C1 segment of cervical spinal cord (tissue), 14 donors: ENCODE measurements at places on chromosomes 4 and X.

DNA sequence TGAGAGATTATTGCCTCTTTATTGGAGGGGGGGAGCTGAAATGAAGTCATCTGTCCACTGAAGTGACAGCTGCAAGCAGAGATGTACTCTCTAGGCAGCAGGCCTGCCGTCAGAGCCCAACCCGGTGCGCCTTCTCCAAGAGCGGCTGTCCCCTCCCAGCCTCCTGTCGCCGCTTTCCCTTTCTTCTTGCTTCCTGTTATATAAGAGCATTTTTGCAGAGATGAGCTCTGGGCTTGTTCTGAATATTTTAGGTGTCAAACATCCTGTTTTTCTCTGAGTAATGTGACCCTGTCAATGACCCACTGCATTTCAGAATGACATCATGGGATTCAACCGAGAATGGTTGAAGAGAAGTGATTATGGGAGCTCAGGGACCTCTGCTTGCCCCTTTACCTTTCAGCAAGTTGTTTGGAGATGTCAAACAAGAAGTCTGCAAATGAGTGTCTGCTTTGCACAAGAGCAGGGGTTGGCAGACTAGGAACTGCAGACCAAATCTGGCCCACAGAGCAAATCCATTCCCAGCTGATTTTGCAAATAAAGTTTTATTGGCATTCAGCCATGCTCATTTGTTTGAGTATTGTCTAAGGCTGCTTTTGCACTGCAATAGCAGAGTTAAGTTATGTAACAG lies 79.9 kb downstream of the SLC9A6 start:
- DNase-seq = no peak

GRCh38 chr4:6225469-6225868 lies 25.1 kb upstream of the JAKMIP1 start:
- no peak for DNase-seq

DNA sequence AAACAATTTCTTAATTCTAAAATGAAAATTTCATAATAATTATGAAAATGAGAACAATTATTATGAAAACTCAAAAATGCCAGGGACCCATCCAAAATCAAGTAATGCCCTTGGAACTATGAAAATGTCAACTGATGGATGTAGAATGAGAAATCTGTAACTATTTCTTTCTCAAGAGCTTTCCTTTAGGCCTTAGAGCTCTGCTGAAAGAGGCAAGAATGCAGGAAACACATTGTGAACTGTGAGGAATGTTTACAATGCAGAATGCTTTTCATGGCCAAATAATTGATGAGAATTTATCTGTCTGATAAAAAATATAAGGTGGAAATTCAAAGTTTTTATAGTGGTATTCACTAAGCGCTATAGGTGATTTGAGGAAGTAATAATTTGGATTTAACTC lies 207.1 kb upstream of the PCDH18 start:
- DNase-seq = no peak

- no peak for DNase-seq
These were observed 41.5 kb downstream of the EFNB1 start for GRCh38 chrX:68870357-68870756.

- no peak for DNase-seq
These were observed 20.8 kb downstream of the ARHGEF6 start for GRCh38 chrX:136759968-136760367.

DNA sequence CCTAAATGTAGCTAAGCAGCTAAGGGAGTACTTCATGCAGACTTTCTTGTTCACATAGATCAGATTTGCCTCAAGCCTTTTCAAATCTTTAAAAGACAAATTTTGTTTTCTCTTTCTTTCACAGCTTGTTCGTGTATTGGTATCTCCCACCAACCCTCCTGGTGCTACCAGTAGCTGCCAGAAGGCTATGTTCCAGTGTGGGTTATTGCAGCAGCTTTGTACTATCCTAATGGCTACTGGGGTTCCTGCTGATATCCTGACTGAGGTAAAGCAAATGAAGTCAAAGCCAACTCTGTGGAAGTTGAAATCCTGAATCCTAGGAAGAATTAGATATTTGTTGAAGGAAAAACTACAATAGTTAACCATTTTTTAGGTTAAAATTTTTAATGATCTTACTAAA lies 62.6 kb downstream of the USO1 start:
- no peak for DNase-seq

DNA sequence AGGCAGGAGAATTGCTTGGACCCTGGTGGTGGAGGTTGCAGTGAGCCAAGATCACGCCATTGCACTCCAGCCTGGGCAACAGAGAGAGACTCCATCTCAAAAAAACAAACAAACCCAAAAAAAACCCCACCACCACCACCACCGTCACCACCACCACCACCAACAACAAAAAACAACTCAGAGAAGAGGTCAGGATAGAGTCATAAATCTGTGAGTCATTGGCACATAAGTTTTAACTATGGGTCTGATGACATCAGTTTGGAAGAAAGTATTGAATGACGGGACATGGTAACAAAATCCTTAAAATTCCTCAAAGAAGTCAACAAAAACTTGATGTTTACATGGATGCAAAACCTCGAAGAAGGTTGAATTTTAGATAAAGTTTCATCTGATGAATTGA lies 288.0 kb upstream of the SFRP2 start:
- no peak for DNase-seq

- no peak for DNase-seq
These were observed 118.8 kb downstream of the UCHL1 start for GRCh38 chr4:41375561-41375960.

DNA sequence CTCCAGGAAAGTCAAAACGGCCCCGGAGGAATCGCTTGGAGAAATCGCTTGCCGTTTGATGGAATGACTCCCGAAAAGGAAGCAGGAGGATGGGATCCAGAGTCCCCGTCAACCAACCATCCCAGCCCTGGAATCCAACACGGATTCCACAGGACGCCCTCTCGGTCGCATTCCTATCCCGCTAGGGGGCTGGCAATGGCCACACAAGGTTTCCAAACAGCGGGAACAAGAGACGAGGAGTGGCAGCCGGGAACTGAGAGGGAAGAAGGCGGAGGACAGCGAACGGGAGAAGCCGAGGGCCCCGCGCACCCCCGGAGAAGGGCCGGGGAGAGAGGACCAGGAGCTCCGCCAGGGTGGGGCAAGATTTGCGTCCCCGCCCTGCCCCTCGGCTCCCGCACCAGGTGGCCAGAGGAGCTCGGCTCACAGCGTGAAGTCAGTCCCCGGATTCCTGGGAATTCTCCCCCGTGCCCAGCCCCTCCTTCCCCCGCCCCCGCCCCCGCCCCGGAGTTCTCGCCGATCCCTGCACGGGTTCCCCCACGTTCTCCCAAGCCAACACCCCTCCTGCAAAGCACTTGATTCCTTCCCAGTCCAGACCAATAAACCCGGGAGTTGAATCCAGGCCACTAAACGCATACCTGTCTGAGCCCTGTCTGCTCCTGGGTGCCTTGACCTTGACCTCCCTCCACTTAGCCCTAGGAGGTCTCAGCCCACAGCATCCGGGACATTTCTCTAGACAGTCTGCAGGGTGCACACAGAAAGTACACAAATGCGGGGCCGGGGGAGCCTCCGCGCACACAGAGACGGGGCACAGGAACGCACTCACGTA lies 1.4 kb downstream of the PDZD4 start:
- DNase-seq = no peak

- no peak for DNase-seq
These were observed 5.4 kb upstream of the PRDM5 start for GRCh38 chr4:120927801-120928409.

DNA sequence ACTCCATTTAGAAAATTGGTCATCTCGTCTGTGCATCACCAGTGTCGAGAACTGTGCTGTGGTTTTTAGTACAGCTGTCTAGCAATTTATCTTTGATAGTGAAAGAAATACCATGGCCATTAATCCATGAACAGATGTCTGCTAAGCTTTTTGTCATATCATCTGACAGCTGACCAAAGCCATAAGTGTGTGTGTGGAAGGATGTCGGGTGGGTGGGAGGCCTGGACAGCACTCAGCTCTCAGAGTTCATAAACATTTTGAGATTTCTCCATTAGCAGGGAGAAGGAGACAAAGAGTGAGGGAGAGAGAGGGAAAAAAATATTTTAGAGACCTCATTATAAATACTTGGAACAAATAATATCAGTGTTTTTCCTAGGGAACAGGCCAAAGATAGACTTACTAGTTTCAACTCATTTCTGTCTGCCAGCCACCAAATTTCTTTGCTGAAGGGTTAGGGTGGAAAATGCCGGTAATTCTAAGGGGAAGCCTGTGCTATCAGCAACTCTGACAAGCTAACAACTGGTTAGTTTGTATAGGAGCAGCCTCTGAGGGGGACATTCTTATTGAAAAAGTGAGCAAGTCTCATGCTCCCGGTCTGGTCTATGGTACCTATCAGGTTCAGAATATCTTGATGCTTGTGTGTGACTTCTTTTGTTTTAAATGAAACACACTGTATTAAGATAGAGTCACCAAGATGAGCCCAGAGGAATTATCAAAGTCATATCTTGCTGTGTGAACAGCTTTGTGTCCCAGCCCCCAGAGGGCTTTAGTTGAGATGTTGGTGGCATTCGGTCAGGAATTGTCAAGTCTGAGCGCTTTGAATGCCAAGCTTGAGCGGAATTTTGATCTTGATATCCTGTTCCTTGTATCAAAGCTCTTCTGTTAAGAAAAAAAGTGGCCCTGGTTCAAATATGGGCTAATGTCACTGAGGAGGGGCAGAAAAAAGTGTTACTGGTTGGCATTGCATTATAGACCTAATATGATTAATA lies 41.9 kb upstream of the PDLIM3 start:
- DNase-seq = no peak

DNA sequence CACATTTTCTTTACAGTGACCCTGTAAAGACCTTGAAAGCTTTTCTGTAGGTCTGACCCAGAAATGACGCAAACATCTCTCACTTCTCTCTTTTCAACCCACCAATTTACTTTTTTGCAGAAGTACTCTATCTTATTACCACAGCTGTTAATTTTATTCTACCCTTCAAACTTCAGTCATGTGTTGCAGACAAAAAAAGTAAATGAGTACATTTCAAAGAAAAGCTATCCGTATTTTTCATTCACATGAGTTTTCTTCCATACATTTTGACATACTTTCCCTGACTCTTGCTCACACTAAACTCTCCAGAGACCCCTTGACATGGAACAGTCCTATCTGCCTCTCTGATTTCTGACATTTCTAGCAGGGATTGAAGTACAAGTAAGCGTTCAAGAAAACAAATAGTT lies 51.7 kb downstream of the SLC7A11 start:
- DNase-seq = no peak

- DNase-seq = no peak
These were observed 40.1 kb downstream of the BTC start for GRCh38 chr4:74754218-74754617.
